ENCODE measurements at places on chromosomes 5 and 9.

GRCh38 chr9:85586684-85587083, 155.1 kb downstream of the AGTPBP1 start:
- no peak for DNase-seq

DNA sequence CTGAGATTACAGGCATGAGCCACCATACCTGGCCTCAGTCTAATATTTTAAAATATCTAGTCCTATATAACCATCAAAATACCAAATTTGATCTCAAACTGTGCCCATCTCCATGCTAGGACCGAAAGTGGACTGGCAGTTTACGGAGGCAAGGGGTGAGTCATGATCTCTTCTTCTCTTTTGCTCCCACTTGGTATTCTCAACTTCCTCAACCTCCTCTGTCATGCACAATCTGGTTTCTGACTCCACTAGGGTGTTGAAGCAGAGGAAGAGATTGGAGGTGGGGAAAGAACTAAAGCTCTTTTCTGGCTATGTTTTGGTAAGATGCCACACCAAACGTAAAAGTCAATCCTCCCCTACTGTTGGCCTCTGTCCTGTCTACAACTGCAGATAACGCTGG, 55.9 kb upstream of the CEMIP2 start:
- DNase-seq, result peak; percentile 83

DNA sequence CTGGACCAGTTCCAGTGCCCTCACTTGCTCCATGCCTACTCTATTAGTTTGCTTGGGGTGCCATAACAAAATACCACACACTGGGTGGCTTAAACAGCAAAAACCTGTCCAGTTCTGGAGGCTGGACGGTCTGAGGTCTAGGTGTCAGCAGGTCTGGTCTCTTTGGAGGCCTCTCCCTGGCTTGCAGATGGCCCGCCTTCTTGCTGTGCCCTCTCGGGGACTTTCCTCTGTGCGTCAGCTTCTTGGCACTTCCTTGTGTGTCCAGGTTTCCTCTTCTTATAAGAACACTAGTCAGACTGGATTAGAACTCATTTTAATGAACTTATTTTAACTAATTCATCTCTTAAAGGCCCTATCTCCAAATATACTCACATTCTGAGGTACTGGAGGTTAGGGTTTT, 97.2 kb downstream of the CARTPT start:
- no peak for DNase-seq

DNA sequence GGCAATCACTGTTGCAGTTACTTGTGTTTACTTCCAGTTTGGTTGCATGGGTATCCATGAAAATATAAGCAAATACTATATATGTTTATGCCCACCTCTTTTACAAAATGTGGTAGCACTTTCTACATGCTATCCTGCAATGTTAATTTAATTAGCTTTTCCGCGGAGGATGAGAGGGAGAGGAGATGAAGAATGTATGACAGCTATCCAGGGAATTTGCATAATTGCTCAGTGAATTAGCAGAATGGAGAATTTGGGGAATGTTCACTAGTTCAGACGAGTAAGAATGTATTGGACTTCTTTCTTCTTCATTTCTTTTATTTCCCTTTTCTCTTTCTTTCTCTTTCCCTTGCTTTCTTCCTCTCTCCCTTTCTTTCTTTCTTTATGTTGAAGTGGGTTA, 140.7 kb upstream of the SLC28A3 start:
- no peak for DNase-seq

GRCh38 chr9:129835860-129836223, 584 bp downstream of the USP20 start:
- DNase-seq, result no peak

GRCh38 chr9:121359351-121360294, 10.4 kb downstream of the STOM start:
- DNase-seq, result no peak

- no peak for DNase-seq
Measured at GRCh38 chr5:92402045-92402444, 1018.9 kb upstream of the ARRDC3 start.

DNA sequence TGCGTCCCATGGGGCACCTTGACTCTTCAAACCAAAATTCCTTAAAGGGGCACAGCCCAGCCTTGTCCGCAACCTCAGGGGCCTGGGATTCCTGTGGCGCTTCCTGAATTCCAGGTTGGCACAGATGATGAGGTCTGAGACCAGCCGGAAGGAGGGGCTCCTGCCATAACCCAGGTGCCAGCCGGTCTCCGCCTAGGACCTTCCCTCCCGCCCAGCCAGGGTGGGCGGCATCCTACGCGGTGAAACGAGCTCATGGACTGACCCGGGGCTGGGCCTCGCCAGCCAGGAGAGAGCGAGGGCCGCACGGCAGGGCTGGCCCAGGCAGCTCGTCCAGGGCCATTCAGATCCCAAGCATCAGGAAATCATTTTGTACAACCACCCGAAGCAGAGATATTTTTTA, 23.0 kb downstream of the AMBP start:
- DNase-seq, result no peak

GRCh38 chr9:121038804-121039203, 11.3 kb downstream of the C5 start:
- DNase-seq, result no peak

GRCh38 chr5:6722015-6722414, 8.8 kb downstream of the TENT4A start:
- peak; percentile 40 for DNase-seq

- DNase-seq, result peak; percentile 8
Measured at GRCh38 chr9:98944057-98944733, 488 bp downstream of the COL15A1 start.

DNA sequence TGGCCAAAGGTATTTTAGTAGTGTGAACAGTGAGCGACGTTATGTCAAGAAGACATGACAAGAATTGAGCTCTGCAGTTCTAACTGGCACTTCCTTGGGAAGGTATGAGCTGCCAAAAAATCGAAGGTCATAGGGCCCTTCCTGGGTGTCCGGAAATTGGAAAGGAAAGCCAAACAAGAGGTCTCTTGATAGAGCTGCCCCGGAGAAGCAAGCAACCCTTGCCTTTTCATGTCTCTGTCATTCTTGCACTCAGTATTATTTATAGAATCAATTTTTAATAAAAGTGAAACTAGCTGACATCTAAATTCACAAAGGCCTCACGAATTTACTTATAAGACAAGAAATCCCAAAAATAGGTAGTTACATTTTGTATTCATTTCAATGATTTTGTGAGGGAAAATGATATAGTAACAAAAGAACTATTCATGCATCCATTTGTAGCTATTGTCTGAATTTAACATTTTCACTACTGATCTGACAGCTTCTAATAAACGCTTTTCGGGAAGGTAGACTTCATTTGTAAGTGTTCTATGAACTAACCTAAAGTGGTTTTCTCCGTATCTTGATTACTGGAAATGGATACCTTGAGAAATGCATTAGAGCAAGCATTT, 113.8 kb upstream of the VCAN start:
- no peak for DNase-seq

- no peak for DNase-seq
Measured at GRCh38 chr9:6667080-6667479, 21.6 kb upstream of the GLDC start.

DNA sequence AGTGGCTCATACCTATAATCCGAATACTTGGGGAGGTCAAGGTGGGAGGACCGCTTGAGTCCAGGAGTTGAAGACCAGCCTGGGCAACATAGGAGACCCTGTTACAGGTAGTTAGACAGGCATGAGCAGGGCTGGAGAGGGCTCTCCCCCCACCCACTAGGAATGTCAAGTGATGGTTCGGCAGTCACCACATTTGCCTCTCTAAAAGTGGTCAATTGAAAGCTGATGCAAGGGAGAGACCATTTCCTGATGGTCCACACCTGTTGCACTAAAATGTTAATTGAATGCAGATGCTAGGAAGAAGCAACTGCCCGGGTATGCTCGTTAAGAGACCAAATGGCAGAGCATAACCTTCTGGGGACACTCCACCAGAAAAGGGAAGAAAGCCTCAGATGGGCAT, 82.7 kb downstream of the SFXN1 start:
- no peak for DNase-seq

DNA sequence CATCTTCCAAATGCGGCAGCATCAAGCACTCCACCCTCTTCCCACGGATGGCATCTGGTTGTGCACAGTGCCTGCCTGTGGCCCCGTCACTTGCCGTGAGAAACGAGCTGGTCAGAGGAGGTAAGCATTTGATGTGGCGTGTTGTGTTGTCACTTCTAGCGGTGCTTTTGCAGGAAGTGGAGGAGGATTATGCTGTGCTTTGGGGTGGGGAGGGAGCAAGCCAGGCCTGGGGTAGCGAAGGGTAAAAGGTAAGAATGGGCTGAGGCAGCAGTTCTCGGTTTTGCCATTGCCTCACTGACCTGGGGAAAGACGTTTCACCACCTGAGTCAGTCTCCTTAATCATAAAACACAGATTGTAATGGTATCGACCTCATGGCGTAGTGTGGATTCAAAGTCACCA, 2.3 kb upstream of the POMT1 start:
- DNase-seq, result no peak

- no peak for DNase-seq
Measured at GRCh38 chr5:74660140-74660539, 19.6 kb upstream of the ENC1 start.

GRCh38 chr5:1107167-1108022, 4.5 kb downstream of the SLC12A7 start:
- DNase-seq, result peak; percentile 43

Measured in inflammatory macrophage treated with lipopolysaccharide for 1 hour (primary cell).